ENCODE measurements at places on chromosomes 3 and 15.

- no peak for DNase-seq
These were observed 398.3 kb upstream of the PPP2R3A start for GRCh38 chr3:135567223-135567622.

- DNase-seq, result no peak
These were observed 221.4 kb upstream of the NANOGP8 start for GRCh38 chr15:35306361-35306981.

GRCh38 chr15:49387471-49387870, 35.6 kb upstream of the FGF7 start:
- no peak for DNase-seq

GRCh38 chr3:152289708-152290107, 21.0 kb downstream of the MBNL1 start:
- no peak for DNase-seq

GRCh38 chr15:99492716-99493115, 73.1 kb upstream of the MEF2A start:
- DNase-seq, result no peak

GRCh38 chr3:100057716-100058575, 56.4 kb downstream of the FILIP1L start:
- DNase-seq, result no peak

- DNase-seq, result no peak
These were observed 88.2 kb downstream of the GMPS start for GRCh38 chr3:155958676-155959075.

GRCh38 chr15:36886701-36887100, 213.6 kb downstream of the MEIS2 start:
- DNase-seq, result no peak

GRCh38 chr3:178625053-178625600, 88.9 kb downstream of the KCNMB2 start:
- no peak for DNase-seq

DNA sequence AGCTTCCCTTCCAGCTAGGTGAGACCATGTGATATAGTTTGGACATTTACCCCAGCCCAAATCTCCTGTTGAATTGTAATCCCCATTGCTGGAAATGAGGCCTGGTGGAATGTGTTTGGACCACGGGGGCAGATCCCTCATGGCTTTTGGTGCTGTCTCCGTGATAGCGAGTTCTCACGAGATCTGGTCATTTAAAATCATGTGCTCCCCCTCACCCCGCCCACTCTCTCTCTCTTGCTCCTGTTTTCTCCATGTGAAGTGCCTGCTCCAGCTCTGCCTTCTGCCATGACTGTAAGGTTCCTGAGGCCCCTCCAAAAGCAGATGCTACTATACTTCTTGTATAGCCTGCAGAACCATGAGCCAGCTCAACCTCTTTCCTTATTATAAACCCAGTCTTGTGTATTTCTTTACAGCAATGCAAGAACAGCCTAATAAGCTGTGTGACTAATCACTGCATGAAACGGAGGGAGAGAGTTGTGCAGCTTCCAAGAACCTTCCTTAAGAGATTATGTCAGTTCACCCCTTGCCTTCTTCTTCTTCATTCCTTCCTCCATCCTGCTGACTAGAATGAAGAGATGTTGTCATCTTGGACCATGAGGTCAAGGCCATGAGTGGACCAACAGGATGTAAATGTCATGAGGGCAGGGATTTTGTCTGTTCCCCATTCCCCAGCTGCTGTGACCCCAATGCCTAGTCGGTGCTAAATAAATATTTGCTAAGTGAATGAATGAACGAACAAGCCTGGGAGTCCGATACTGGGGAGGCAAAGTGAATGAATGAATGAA, 91.0 kb downstream of the CPN2 start:
- DNase-seq, result no peak

- DNase-seq, result no peak
These were observed 64.8 kb downstream of the RBMS3 start for GRCh38 chr3:29345516-29346300.

DNA sequence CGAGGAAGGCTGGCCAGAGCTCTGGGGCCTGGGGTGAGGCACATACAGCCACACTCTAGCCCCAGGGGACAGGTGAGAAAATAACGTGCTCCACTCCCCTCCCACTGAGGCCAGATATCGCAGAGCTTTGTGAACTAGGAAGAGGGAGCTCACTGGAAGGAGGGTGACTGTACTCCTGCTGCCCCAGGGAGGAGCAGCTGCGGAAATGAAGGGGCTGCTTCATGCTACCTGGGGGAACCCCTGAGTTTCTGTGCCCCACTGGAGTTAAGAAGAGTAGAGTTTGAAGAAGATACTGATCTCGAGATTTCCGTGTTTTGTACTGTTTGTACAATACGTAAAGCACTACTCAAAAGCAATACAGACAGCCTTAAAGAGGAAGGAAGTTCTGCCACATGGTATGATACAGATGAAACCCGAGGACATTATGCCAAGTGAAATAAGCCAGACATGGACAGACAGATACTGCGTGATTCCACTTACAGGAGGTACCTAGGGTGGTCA, 44.6 kb downstream of the CMTM6 start:
- DNase-seq, result peak; percentile 80

- no peak for DNase-seq
These were observed 122.6 kb downstream of the OSBPL10 start for GRCh38 chr3:31858439-31858838.

DNA sequence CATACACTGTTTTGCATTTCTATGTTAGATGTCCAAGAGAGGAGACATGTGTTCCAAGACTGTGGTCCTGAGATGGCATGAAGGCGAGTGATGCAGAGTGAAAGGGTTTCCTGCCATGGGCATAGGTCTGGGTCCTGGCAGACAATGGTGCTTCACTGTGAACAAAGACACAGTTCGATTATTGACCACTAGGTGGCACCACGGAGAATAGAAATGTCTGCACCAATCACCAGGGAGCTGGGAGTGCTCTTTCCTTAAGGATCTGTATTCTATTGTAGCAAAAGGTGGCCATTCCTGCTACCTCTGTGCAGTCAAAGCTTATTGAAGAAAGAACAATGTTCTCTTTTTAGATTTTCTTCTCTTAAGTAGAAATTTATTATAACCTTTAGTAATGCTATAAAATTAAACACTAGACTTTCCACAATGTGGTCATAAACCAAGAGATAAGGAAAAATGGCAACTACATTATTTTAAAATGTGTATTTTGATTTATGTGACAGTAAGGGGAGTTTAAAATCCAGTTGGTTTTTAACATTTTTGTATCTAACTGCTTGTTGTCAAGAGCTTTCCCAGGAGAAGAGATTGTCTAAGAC, 88.7 kb downstream of the GABRG3 start:
- no peak for DNase-seq

DNA sequence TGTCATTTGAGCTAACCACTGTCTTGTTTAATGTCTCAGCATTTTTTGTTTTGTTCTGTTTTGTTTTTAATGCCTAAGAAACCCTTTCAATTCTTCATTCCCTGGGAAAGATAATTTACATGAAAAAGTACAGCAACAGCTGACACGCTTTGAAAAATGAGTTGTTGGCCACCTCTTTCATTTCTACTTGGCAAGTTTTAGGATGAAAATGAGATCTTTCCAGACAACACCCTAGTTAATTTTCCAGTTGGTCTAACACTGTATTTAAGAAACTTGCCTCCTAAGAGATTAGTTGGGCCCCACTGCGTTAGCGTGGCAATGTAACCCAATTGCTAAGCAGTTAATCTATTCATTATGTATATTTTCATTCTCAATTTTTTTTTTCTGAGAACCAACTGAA, 194.0 kb upstream of the LRRN1 start:
- DNase-seq, result no peak

DNA sequence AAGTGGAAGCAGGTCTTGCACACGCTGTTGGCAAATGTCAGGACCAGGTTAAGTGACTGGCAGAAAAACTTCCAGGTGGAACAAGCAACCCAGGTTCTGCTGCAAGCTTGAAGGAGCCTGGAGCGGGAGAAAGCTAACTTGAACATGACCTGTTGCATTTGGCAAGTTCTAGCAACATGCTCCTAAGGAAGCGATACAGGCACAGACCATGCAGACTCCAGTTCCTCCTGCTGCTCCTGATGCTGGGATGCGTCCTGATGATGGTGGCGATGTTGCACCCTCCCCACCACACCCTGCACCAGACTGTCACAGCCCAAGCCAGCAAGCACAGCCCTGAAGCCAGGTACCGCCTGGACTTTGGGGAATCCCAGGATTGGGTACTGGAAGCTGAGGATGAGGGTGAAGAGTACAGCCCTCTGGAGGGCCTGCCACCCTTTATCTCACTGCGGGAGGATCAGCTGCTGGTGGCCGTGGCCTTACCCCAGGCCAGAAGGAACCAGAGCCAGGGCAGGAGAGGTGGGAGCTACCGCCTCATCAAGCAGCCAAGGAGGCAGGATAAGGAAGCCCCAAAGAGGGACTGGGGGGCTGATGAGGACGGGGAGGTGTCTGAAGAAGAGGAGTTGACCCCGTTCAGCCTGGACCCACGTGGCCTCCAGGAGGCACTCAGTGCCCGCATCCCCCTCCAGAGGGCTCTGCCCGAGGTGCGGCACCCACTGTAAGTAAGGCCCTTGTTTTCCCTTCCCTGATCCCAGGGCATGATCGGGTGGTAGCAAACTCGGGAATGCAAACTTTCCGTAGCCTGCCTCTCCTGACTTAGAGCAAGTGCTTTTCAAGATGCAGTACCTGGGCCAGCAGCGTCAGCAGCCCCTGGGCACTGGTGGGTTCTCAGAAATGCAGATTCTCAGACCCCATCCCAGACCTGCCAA, 759 bp downstream of the GALNT15 start:
- no peak for DNase-seq
